ENCODE measurements at places on chromosomes 6 and 20.

DNA sequence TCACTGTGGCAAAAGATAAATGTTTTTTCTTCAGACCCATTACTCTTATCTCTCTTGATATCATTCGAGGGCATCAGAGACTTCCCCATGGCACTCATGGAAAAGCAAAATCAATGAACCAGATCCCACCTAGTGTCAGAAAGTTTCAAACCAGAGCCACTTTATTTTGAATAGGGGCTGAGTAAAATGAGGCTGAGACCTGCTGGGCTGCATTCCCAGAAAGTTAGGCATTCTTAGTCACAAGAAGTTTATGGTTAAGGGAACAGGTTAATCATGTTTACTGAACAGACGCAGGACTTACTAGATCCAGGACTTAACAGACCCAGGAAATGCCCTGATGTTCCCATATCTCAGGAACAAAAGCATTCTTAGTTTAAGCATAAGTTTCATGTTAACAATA is 369.9 kb downstream of the BTBD3 start:
- no peak for DNase-seq

GRCh38 chr6:15580326-15580725 is 82.5 kb downstream of the DTNBP1 start:
- DNase-seq, result no peak

- DNase-seq, result peak; percentile 26
These were observed 463 bp upstream of the HLA-DMB start for GRCh38 chr6:32941214-32941768.

GRCh38 chr6:111239461-111239860 is 152.2 kb downstream of the SLC16A10 start:
- no peak for DNase-seq

DNA sequence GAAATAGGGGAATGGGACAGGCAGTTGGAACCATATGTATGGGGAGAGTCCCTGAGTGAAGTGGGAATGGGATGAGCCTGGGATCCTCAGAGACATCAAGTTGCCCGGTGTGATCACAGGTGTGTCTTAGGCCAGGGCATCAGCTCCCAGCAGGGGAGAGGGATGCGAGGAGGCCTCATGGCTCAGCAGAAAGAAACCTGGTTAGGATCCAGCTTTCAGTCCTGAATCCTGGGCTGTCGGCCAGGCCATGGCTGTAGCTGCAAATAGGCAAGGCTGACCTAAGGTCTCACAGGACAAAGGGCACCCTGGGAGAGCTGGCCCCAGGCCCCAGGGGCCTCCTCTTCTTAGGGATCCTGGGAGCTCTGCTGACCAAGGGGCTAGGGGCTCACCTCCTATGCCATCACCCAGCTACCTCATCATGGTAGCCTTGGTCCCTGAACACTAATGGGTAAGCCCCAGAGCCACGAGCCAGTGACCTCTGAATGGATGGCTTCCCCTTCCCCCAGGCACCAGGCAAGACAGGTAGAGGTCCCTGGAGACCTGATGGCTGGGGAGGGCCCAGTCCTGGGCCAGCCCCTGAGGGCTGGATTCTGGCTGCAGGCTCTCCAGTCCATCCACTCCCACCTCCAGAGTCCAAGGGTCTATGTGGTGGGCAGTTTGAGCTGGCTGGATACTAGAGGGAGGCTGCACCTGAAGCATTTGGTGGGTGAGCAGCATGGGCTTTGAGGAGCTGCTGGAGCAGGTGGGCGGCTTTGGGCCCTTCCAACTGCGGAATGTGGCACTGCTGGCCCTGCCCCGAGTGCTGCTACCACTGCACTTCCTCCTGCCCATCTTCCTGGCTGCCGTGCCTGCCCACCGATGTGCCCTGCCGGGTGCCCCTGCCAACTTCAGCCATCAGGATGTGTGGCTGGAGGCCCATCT is at the start of gene SLC22A7:
TSS of gene SLC22A7 (plus strand) at position 617 of the 921 bp plus-strand sequence. CDS start at position 716, 99 bp downstream.
- DNase-seq, result no peak

DNA sequence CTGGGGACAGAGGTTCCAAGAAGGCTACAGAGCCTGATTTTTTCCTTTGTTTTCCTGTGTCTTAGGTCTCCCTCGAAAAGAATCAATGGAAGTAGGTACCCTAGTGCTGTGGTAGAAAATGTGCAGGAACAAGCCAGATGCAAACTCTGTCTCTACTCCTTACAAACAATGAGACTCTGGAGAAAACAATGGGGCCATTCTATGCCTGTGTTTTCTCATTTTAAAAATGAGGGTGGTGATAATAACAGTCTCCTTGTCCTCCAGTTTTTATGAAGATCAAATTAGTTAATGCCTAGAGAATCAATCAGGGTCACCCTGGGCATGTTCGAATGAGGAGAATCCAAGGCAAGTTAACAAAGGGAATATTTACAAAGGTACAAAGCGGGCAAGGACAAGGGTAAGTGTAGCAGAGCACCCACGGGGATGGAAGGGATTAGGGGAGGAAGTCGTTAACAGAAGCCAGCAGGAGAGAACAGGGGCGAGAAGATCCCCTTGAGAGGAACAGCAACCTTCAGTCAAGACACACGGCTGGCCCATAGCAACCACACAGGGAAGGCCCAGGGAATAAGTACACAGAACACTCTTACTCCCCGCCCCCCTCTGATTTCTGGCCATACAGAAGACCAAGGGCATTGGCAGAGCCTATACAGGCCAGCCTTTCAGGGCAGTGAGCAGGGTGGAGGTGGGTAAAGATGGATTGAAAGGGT is 342.8 kb downstream of the PTPRT start:
- no peak for DNase-seq

GRCh38 chr20:47498606-47499005 is 3.1 kb upstream of the NCOA3 start:
- DNase-seq, result no peak
